Fibroblast of the aortic adventitia (primary cell): ENCODE measurements at places on chromosomes 2 and 18. TPM values are rescaled to one million over a fixed set of nuclear protein-coding genes. Genes with fewer than 3 reads are reported as not detected.

FLACC1 gene
- 1.2 and 3.6 TPM in 2 replicates for total RNA-seq

ZNF532 gene
- 17.3 and 42.6 TPM in 2 replicates for total RNA-seq

DNA sequence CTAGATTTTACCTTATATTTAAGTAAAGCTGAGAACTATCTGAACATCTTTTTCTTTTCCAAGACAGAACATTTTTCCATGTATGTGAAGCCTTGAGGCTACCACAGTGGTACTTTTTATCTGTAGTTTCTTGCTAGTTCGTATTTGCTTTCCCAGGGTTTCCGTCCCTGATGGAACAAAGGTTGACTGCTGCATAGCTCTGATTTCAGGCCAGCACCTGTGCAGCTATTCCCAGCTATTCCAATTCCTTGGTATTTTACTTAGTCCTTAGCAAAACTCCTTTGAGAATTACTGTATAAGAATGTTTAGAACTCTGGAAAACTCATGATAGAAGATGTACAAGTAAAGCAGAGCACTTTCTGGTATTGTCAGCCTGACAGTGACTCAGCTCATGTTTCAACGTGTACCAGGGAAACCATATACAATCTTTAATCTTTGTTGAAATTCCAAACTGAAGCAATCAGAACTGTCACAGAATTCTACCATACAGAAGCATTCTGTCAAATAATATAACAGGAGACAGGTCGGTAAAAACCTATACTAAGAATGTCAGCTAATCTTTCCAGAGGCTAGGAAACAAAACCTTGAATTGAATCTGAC, 162.2 kb downstream of the PKP4 start:
- DNase-seq: peak; percentile 14

DNA sequence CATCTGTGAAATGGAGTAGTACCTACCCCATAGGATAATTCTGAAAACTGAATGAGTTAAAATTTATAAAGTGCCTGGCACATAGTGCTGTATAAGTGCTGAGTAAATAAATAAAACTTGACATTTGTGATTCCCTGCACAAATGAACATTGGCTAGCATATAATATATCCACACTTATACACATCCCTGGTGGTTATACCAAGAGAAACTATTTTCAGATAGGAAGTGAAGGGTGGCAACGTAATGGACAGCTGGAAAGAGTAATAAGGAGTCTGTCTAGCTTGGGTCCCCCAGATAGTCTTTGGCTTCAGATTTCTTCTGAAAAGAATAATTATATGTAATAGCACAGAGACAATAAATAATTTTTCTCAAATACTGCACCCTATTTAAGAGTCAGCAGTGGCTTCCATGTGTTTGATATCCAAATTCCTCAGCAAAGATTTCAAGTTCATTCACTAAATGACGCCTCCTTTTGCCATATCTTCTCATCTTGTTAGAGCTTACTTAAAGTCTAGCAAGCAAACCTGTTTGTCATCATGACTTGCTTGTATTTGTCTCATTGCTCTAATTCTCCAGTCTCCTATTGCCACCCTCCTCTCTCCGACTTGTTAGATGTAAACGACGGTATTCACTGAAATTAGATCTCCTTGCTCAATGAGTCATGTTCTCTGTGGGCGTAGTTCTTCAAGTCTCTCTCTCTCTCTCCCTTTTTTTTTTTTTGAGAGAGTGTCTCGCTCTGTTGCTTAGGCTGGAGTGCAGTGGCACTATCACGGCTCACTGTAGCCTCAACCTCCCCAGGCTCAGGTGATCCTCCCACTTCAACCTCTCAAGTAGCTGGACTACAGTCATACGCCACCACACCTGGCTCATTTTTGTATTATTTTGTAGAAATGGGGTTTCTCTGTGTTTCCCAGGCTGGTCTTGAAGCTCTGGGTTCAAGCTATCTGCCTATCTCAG, 8.7 kb upstream of the ADGRF3 start:
- peak; percentile 86 for DNase-seq

DNA sequence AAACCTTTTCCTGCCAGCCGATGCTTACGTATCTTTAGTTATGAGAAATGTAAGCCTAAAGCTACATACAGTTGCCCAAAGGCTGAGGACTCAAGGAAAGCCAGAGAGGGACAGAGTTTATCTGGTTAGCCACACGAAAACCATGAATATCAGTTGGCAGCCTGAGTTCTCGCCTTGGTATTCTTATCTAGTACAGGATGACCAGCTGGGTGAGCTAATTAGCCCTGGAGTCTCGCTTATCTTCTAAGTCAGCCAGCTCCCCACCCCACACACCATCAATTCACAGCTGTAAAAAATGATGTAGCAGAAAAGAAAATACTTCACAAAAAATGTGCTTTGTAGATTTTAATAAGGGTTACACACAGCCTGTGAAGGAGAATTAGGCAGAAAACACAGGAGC, 617.5 kb upstream of the SOX11 start:
- no peak for DNase-seq

GRCh38 chr18:59672235-59672711, 24.9 kb downstream of the CCBE1 start:
- peak; percentile 68 for DNase-seq

SCN2A gene
- total RNA-seq: 16.7 and 18.5 TPM in 2 replicates

- no peak for DNase-seq
Observed at GRCh38 chr2:24181849-24182248, 7.0 kb downstream of the FAM228A start.

DNA sequence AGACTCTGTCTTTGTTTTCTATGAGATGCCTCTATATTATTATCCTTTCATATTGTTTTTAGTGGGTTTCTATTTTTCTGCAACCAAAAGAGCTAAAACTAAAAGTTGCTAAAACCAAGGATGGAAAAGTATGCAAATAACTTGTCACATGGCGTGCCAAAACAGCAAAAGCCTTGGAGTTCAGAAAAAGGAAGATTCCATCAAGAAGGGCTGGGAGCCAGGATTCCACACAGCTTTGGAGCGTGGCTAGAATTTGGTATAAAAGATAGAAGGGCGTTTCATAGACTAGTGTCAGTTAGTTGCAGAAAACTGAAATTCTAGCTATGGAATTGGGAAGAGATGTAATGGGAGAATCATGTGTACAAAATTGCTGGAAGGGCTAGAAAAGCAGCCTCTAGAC, 4.1 kb downstream of the SCYGR1 start:
- peak; percentile 50 for DNase-seq

DNA sequence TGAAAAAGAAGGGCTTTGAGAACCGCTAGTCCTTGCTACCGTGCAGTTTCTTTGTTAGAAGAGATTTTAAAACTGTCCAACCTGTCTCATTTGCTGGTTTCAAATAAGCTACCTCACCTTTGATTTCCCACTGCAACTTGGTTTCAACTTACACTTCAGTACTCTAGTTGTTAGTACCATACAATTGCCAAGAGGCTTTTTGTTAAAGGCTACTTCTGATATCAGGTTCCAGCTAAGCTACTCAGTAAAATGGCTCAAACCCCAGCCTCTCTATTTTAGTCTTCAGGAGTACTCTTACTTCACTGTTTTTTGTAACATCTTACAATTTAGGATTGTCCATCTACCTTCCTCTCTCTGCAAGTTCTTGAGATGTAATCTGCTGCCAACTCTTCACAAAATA, 91.6 kb downstream of the INO80D start:
- no peak for DNase-seq

GRCh38 chr2:164655336-164655735, 34.1 kb upstream of the GRB14 start:
- peak; percentile 43 for DNase-seq

GRCh38 chr2:238846628-238847418, 1.1 kb upstream of the TWIST2 start:
- peak; percentile 51 for DNase-seq

DNA sequence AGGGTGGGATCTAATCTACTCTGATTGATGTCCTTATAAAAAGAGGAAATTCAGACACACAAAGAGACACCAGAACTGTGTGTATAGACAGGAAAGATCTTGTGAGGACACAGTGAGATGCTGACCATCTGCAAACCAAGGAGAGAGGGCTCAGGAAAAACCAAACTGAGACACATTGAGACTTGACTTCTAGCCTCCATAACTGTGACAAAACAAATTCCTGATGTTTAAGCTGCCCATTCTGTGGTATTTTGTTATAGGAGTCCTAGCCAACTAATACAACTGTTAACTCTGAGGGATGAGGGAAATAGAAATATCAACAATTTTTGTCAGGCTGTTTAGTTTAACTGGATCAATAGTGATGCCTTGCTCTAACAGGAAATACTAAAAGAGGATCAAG, 93.4 kb upstream of the COL3A1 start:
- no peak for DNase-seq

SERPINB3 gene
- total RNA-seq: not detected in 2 replicates

DNA sequence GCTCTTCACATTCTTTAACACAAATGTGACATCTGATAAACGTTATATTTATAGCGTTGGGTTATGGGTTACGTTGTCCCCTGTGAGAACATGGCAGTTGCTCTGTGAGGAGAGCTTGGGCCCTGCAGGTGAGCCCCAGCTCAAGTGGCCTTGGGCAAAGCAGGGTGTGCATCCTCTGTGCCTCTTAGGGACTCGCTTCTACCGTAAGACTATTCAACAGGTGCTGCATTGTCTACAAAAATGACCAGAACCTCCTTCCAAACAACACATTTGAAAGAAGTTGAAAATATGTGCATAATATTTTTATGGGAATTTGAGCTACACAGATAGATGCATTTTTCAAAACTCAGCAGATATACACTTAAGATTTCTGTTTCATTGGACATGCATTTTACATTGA, 16.4 kb upstream of the CHMP1B start:
- DNase-seq: no peak

ANKRD36B gene
- 49.8 and 72.4 TPM in 2 replicates for total RNA-seq

IL1RN gene
- total RNA-seq: 1.1 TPM in 1 of 2 replicates, not detected in the other

CDH20 gene
- 0.09 TPM in 1 of 2 replicates, not detected in the other for total RNA-seq

- no peak for DNase-seq
Observed at GRCh38 chr2:236164201-236164924, 3.8 kb downstream of the GBX2 start.

TCF23 gene
- total RNA-seq: 2.3 TPM in 1 of 2 replicates, not detected in the other

GRCh38 chr2:192593561-192593960, 398.8 kb upstream of the TMEFF2 start:
- DNase-seq: no peak

MBOAT2 gene
- 18.1 and 37.1 TPM in 2 replicates for total RNA-seq

GRCh38 chr2:186570604-186571003, 19.3 kb upstream of the ITGAV start:
- peak; percentile 51 for DNase-seq

GRCh38 chr2:105313877-105314276, 15.7 kb downstream of the TGFBRAP1 start:
- DNase-seq: no peak

GRCh38 chr18:43192408-43192807, 76.9 kb upstream of the RIT2 start:
- peak; percentile 13 for DNase-seq

GLB1L gene
- total RNA-seq: 10.5 and 15.9 TPM in 2 replicates

SPDYA gene
- total RNA-seq: 1.1 and 6.5 TPM in 2 replicates

GRCh38 chr2:108923019-108923700, 65.9 kb downstream of the EDAR start:
- DNase-seq: no peak

ITGA6 gene
- total RNA-seq: 4.0 and 29.1 TPM in 2 replicates

LRRFIP1 gene
- total RNA-seq: 29.2 and 49.0 TPM in 2 replicates

DSG4 gene
- total RNA-seq: not detected in 2 replicates

- peak; percentile 68 for DNase-seq
Observed at GRCh38 chr18:22827216-22827615, 105.9 kb upstream of the RBBP8 start.

DNA sequence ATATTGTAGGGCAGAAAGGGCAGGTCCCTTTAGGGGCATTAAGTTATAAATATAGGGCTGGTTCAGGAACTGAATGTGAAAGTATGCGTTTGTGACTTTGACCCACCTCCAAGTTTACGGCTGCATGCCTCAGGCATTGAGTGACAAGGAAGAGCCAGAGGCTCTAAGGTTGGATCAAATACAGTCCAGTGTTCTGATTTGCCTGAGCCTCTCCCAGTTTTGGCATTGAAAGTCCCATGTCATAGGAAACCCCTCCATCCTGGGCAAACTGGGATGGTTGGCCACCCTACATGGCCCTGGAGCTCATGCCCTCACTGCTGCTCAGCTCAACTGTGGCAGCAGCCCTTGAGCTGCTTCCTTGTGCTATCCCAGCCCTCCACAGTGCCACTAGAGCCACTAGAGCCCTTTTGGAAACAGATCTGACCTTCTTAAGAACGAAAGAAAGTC, 29.9 kb downstream of the HK2 start:
- DNase-seq: no peak

DNA sequence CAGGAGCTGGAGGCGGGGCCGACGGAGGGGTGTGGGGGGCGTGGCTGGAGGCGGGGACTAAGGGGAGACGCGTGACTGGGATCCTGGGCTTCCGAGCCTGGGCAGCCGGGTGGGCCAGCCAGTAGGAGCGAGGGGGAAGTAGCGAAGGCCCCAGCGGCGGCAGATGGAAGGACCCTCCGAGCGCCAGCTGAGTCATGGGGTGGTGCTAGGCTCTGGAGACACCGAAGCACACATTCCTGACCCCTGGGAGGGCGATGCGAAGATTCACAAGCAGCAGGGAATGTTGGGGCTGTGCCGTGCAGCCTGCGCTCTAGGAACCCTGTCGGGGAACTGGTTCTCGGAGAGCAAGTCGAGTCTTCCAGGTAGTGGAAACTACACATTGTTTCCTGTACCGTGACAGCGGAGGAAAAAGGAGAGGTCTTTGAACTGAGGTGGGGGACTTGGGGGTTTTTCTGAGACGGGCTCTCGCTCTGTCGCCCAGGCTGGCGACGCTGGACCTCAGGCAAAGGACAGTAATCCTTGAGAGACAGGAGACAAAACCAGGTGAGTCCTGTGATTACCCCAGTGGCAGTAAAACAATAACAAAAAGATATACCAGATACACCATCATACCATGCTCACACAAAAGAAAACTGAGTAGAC, 650 bp upstream of the AFG3L2 start:
- DNase-seq: no peak

DNA sequence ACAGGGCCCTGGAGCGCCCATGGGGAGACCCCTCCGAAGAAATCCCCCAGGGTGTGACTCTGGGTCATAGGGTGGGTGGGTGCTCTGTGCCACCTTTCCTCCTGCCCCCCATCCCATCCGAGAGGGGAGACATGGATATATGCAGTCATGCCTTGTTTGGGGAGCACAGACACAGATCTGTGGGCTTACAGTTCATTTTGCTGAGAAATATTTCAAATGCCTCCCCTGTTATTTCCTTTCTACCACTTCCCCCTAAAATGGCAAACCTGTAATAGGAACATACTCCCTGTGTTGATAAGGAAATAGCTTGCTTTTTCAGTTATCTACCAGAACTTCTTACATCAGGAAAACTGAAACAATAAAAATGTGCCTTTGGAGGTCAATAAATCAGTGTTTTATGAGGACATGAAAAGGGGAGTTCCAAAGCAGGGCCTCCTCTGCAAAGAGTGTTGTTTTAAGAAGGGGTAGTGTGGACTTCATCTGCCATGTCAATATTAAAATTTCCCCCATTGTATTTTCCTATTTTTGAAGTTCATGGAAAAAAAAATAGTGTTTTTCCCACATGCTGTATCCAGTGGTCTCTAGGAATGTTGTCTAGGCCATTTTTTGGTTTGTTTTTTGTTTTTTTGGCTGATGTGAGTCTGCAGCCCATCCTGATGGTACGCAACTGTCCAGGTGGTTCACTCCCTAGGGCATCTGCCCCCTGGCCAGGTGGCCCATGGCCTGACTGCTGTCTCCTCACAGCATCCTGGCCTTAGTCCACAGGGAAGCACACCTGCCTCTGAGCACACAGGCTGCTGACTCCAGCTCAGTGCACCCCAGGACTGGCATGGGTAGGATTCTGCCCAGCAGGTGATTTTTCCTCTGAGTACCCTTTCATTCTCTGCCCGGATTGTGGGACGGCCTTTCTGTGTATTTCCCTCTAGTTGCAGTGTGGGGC, 3.7 kb downstream of the TNFRSF11A start:
- no peak for DNase-seq
